ENCODE measurements at places on chromosomes 2 and 18.
A peak's percentile ranks its signal among the peaks of the same experiment; 100 is the strongest.

DNA sequence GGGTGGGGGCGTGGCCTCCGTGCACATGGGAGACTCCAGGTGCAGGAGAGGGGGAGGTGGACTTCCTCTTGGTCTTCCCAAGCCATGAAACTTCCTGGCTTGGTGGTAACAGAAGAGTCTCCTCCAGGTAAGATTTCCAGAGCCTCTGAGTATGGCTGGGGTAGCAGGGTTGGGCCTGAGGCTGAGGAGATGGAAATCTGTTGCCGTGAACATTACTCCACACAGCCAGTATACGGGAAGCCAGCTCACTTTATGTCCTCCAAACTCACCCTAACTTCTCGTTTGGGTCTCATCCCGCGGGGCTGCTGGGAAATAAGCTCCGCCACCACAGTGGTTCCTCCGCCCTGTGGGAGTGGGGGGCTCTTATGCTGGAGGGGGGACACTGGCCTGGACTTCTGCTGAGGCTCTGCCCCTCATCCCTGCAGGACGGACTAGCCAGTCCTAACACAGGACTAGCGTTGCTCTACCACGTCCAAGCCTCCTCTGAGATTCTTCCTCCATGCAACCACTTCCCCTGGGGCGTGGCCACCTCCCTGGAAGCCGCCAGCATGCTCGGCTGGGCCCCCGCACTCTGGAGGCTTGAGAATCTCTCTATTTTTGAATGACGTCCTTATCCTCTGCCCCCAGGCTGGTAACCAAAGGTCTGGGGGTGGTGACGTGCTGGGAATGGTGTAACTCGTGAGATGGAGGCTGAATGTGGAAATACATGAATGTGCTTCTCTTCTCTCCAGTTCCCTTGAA is 777 bp upstream of the RAB17 start:
- DNase-seq: no peak

DNA sequence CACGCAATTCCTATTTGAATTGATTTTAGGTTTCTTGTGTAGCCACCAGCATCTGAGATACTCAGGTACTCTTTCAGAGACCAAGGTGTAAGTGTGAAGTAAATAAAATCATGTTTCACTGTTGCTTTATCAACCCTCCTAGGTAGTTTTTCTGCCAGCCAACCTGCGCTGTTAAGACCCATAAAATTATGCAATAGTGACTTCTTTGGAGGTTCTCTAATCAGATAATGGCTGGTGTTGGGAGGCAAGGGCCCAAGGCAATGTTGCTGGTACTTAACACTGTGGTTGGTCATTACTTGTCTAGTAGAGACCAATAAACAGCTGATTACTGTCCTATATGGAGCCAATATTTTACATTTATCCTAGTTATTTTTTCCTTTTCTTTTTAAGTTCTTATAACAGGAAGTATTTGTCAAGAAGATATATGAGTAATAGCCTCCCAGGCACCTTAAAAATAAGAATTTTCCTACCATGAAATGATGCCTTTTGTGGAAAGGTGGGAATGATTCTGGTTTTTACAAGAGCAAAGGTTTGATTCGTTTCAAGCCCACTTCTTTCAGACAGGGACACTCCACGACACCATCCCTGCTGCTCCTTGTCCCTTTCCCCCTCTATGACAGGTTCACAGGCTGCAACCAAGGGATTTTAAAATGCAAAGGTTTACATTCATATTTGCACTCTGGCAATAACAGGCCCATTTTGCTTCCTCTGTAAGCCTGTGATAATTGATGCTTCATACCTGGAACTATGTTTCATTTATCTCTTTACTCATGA is 259.3 kb downstream of the MEIS1 start:
- DNase-seq: no peak

- DNase-seq: no peak
These were observed 101.1 kb downstream of the HS1BP3 start for GRCh38 chr2:20549691-20550348.

GRCh38 chr2:48448274-48449061 is 81.5 kb upstream of the STON1 start:
- DNase-seq: no peak

GRCh38 chr18:61946449-61946848 is 53.6 kb upstream of the RNF152 start:
- no peak for DNase-seq

DNA sequence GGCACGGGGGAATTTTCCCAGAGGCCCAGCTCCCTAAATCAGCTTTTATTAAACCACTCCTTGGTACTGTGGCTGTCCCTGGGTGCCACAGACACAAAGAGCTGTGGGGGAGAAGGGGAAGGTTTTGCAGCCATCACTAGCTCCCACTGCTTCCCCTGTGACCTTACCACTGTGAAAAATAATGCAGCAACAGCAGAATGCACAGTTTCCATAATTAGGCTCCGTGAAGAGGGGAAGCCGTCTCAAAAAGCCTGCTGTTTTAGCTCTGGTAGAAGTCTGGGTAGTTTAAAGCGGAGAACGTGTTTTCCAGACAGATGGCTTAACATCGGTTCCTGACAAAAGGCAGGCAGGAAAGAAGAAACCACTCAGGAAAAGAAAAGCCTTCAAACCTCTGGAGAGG is 27.5 kb upstream of the CAB39 start:
- no peak for DNase-seq

- DNase-seq: no peak
These were observed 28.8 kb downstream of the FBLN7 start for GRCh38 chr2:112166806-112167499.

DNA sequence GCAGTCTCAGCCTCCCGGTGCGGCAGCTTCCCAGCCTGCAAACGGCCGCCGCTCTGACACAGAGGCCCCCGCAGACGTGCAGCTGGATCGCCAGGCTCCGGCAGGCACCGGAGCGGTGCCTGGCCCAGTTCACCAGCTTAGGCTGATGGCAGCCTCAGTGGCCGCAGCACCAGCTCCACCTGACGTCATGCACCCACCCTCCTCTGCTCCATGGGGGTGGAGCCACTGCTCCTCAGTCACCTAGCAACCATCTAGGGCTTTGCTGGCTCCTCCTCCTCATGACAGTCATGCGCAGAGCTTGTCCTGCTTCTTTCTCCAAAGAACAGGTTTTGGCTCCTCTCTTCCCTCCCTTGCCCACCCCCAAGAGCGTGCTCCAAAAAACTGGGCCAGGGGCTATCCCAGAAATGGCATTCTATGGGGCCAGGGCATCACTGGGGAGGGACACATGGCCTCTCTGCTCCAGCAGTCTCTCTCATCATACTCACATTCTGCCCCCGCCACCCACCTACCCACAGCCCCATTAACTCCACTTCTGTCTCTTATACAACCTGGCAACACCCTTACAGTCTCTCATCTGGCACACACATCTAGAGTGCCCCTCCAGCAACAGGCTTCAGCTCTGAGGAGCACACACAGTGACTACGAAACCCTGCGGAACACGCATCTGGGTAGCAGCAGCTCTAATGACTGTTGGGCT is 5.5 kb downstream of the DCTN1 start:
- DNase-seq: peak; percentile 55

GRCh38 chr2:37324786-37325624 is at the start of gene PRKD3:
TSS of gene PRKD3 (minus strand) at chr2:37324833. CDS start at chr2:37316524, 8,309 bp downstream.
- peak; percentile 65 for DNase-seq

- DNase-seq: no peak
These were observed 1.8 kb downstream of the NEU2 start for GRCh38 chr2:233034091-233034882.

DNA sequence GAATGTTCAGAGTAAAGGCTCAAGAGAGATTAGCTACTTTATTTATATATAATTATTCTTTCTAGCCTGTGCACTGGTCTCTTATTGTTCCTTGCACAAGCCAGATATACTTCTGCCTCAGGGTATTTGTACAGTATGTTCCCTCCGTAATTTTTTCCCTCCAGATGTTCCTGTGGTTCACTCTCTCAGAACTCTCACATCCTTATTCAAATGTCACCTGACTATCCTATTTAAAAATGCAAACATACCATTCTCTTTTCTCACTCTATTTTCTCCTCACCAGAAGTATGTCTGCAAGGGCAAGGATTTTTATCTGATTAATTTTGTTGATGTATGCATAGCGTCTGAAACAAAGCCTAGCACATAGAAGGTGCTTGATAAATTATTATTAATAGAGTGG is 64.0 kb upstream of the CERS6 start:
- no peak for DNase-seq

- DNase-seq: no peak
These were observed 43.0 kb upstream of the RHOB start for GRCh38 chr2:20403774-20404312.

GRCh38 chr2:226362980-226363379 is 436.6 kb downstream of the IRS1 start:
- no peak for DNase-seq

- no peak for DNase-seq
These were observed 46.1 kb downstream of the NABP1 start for GRCh38 chr2:191724015-191724414.

DNA sequence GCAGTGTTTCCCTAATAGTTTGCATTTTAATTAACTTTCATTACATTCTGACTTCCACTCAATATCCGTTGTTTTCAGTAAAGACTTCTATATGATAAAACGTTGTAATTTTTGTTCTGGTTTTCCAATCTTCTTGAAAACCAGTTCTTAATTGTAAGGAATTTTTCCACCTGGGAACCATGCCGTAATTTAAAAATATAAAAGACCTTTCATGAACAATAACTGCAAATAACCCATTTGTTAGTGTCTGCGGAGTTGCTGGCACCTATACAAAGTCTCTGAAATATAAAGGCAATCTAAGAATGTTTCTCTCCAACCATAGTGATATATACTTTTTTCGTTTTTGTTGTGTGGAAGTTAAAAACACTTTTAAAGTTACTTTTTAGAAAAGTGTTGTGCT is 7.7 kb upstream of the SATB2 start:
- no peak for DNase-seq

DNA sequence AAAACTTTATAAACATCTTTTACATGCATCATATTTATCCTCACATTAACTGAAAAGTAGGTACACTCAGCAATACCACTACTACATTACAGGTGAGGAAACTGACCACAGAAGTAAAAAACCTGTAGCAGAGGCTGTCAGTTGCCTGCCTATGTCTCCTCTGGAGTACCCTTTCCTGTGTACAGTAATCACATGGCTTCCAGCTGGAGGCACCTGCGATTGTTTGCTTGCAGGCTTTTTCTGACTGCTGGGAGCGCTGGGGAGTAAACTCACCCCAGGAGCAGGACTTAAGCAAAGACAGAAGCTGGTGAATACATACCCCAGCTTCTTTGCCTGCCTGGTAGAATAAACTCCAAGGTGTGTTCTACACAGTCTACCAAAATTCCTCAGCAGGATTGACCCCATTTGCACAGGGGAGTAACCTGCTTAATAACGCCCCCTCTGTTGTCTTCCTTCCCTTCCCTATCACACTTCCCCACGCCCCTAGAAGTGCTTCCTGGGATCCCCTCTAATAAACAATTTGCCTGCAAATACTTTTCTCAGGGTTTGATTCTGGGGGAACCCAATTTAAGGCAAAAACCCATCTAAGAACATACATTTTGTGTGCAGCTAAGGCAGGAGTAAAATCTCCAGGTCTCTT is 138.9 kb downstream of the PTH2R start:
- DNase-seq: no peak

- DNase-seq: no peak
These were observed 2.1 kb downstream of the TRIB2 start for GRCh38 chr2:12718711-12719399.

GRCh38 chr18:78833833-78834232 is 145.8 kb upstream of the SALL3 start:
- DNase-seq: no peak

DNA sequence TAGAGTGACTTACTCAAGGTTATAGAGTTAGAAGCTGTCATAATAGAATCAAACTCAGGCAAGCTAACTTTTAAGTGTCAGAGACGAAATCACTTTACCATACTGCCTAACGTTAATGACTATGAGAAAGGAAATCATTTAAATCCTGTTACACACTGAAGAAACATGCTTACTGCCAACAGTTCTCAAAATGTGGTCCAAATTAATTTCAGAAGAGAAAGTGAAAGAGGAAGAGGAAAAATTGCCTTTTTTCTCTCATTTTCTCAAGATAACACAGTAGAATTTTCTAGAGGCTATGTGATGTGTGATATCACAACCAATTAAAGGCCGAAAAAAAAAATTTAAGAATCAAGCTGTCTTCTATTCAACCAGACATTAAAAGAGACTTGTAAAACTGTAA is 1362.7 kb upstream of the CHAC2 start:
- no peak for DNase-seq

DNA sequence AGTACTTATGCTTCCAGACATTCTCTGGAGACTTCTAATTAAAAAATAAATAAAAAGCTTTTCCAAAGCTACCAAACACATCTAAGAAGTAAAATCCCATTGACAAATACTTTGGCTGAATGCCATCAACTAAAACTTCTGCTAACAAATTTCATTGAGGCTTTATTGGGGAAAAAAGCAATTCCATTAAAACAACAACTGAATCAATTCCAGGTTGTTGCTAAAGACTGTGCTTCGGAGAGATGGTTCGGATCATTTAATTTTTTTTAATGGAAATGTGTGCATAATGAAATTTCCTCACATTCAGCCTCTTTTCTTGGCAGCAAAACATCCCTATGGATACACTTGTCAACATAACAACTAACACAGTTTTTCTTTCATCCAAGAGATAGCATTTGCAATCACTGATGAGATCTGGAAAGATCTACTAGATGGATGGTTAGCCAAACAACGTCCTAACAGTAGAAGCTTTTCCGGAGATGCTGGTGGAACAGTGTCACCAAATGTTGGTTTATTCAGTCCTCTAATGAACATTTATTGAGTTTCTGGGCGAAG is 446.1 kb upstream of the FAM98A start:
- DNase-seq: no peak

DNA sequence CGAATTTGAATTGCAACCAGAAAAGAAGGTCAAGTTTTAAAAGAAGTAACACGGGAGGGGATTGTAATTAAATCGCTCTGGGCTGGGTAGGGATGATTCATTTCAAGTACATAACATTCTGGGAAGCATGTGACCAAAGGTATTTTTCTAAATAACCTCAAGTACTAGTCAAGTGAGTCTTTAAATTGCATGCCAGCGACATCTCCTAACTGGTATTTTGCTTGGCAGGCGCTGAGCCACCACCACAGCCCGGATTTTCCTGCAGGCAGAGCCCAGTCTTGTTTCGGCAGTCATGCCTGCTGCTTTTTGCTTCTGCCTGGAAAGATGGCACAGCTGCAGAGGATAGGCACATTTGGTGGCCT is 33.7 kb upstream of the NPAS2 start:
- DNase-seq: no peak

DNA sequence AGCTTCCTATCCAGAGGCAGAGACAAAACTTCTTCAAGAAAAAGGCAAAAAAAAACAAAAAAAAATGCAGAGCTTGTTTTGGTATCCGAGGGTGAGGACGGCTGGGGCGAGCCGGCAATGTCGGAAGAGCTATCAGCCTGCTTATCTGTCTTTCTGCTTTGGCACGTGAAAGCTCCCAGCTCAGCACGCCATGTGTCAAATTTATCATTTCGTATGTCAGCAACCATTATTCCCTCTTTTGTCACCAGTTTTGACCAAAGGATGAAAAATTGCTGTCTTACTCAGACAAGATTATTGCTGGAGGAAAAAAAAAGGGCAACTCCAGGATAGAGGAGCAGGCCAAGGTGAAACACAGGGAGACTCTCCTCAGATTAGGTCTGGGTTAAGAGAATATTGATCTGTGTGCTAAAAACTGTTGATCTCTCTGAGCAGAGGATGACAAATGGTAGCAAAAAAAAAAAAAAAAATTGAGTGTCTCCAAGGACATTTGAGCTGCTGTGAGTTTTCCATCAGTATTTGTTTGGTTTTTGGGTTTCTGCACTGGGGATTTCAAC is 532.0 kb upstream of the POU3F3 start:
- DNase-seq: no peak

GRCh38 chr2:128770143-128771085 is 451.7 kb upstream of the HS6ST1 start:
- DNase-seq: no peak
